Airway epithelial cell (primary cell): ENCODE measurements at places on chromosomes 3 and 15. TPM values are rescaled to one million over a fixed set of nuclear protein-coding genes. Genes with fewer than 3 reads are reported as not detected.

LMAN1L gene
- total RNA-seq = not detected in 2 replicates

LRRC31 gene
- not detected in 2 replicates for total RNA-seq

RPP25 gene
- total RNA-seq = 4.7 and 5.7 TPM in 2 replicates

FEZF2 gene
- not detected in 2 replicates for total RNA-seq

ERC2 gene
- total RNA-seq = under 0.01 and 0.56 TPM in 2 replicates

VEPH1 gene
- under 0.01 and 0.49 TPM in 2 replicates for total RNA-seq

SLC9C1 gene
- total RNA-seq = not detected in 2 replicates
